Activated naive CD4-positive, alpha-beta T cell (primary cell): ENCODE measurements at places on chromosomes 5 and 9.

DNA sequence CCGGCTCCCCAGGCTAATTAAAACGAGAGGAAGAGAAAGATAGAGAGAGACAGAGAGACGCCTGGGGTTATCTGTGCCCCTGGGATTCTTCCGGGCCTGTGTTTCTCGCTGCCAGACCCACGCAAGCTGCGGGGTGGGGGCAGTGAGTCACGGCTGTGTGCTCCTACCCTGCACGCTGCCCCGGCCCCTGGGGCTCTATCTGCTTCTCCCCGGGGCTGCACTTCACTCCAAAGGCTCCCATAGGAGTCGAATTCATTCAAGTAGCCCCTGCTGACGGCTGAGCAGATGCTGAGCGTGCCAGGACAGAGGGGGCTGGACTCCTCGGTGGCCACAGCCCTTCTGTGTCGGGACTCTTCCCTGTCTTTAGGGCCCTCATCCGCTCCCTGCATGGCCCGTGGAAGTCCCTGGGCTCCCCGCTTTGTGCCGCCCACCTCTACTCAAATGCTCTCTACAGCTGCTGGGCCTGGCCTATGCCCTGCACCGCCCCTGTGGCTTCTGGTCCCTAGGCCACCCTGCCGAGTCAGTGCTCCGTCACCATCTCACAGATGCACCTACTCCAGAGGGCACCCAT lies 22.8 kb downstream of the SARDH start:
- DNase-seq: no peak

GRCh38 chr5:41817625-41818301 lies 52.5 kb downstream of the OXCT1 start:
- DNase-seq: no peak

GRCh38 chr5:120564013-120564412 lies 99.9 kb downstream of the PRR16 start:
- no peak for DNase-seq

DNA sequence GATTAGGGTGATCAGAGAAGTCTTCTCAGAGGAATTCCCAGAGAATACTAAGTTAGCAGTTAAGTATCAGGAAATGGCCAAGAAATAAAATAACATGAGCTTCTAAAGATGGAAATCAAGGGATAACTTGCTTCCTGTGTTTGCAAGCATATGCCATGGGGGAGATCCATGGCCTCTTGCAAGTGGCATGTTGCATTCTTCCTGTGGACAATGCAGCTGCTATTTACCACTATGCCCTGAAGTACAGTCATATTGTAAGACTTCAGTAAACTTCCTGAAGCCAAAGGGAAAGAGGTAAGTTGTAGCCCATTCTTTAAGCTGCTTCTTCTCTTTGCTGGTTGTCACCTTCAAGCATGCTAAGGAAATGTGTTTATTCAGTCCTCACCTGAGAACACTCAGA lies 154.7 kb upstream of the RUSC2 start:
- no peak for DNase-seq

GRCh38 chr5:67693956-67694809 lies 497.6 kb upstream of the CD180 start:
- no peak for DNase-seq

- DNase-seq: no peak
Observed at GRCh38 chr5:142717582-142718215, 31.8 kb upstream of the FGF1 start.

GRCh38 chr5:88245241-88245892 lies 23.3 kb downstream of the TMEM161B start:
- DNase-seq: no peak

GRCh38 chr5:139182528-139183296 lies 15.5 kb downstream of the SIL1 start:
- DNase-seq: no peak

GRCh38 chr5:73172951-73173350 lies at the start of gene TMEM174:
Gene TMEM174 (plus strand): TSS chr5:73173193. CDS start chr5:73173244, 51 bp downstream.
- DNase-seq: no peak

- DNase-seq: no peak
Observed at GRCh38 chr5:65489119-65489518, 7.4 kb upstream of the ADAMTS6 start.

GRCh38 chr5:80177236-80177635 lies 78.6 kb downstream of the SERINC5 start:
- no peak for DNase-seq

GRCh38 chr9:77017505-77017894 lies 2.0 kb upstream of the FOXB2 start:
- no peak for DNase-seq

GRCh38 chr9:115058684-115059315 lies 59.2 kb downstream of the TNC start:
- no peak for DNase-seq

GRCh38 chr9:134099123-134099761 lies 31.4 kb upstream of the BRD3 start:
- DNase-seq: no peak

- DNase-seq: no peak
Observed at GRCh38 chr5:149423794-149424268, 44.7 kb upstream of the IL17B start.

- no peak for DNase-seq
Observed at GRCh38 chr9:134597041-134597913, 44.3 kb upstream of the COL5A1 start.
